ENCODE measurements at places on chromosomes 2 and 18.

- DNase-seq = no peak
Measured at GRCh38 chr2:40315683-40316082, 136.2 kb downstream of the SLC8A1 start.

- no peak for DNase-seq
Measured at GRCh38 chr2:123693836-123694235, 331.3 kb upstream of the CNTNAP5 start.

GRCh38 chr18:5463390-5463789 lies 80.4 kb downstream of the EPB41L3 start:
- no peak for DNase-seq

DNA sequence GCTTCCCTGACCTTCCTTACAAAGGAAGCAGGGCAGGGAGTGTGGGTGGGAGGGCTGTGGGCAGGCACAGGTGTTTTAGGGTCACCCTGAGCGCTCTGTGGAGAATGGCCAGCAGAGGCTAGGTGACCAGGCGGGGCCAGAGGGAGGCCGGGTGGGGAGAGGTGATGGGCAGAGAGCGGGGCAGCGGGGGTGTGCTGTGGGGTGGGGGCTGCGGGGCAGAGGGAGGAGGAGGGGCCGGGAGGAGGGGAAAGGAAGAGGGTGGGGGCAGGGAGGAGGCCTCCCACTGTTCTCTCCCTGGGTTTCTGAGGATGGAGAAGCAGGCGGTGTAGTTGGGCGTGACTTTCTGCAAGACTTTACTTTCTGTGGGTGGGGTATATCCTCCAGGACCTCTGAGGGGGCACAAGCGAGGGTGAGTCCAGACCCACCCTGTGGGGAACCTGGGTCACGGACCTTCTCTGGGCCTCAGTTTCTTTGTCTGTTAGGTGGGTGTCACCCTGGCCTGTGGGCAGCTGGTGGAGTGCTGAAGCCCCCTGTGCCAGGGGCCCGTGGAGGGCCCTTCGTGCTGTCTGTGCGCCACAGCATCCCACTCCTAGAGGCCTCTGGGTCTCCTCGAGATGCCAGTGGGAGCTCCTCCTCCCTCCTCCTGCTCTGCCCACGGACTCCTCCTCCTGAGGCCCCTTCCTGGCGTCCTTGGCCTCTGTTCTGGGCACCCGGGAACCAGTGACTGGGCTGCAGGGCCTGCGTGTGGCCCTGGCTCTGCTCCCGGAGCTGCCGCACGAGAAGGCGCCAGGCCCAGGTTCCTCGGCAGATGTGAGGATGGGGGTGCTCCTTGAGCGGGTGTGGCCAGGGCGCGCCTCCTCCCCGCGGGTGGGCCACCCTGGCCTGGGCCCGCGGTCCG lies 6.3 kb upstream of the NEU4 start:
- no peak for DNase-seq

DNA sequence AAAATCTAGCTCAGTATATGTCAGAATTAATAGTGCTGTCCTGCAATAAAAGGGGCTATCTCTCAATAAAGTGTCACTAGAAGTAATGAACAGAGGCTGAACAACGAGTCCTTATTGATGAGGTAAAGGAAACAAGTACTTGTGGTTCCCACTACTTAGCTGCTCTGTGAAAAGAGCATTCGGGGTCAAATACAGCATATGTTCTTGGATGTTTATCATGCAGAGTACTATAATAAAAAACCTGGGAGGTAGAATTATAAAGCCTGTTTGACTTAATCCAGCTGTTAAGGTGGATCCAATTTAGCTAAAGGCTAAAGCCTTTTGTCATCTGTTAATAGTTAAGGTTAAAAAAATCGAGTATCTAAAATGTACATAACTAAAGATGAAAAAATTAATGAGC lies 32.4 kb downstream of the SLC35F5 start:
- DNase-seq = no peak

DNA sequence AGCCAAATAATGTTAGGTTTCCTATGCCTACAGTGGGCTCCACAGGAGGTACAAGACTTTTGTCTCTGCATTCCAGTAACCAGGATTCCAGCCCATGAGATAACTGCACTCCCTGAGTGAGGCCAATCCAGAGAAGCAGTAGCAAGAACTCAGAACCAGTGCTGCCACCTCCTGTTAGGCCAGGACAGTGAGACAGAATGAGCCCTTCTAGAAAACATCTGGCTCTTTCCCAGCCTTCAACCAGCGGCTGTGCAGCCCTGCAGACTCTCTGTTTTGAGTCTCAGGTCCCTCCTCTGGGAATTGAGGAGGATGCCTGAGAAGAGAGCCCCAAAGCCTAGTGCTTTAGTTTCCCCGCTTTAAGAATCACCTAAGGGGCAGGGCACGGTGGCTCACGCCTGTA lies 44.2 kb downstream of the ARID5A start:
- DNase-seq = no peak

DNA sequence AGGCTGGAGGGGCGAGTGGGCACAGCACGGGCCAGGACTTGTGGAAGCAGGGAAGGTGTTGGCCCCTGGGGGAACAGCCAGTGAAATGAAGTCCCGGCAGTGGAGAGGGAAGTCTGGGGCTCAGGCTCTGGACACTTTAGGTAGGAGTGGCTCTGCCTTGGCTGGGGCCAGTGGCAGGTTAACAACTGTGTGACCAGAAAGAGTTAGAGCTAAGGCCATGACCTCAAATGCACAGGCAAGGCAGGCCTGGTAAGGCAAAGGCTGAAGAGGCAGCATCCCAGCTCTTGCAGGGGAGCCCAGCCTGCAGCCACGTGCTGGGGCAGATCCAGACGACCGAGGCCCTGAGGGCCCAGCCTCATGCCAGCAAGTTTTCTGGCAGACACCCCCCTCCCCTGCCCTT lies 21.5 kb downstream of the PCARE start:
- DNase-seq = no peak

DNA sequence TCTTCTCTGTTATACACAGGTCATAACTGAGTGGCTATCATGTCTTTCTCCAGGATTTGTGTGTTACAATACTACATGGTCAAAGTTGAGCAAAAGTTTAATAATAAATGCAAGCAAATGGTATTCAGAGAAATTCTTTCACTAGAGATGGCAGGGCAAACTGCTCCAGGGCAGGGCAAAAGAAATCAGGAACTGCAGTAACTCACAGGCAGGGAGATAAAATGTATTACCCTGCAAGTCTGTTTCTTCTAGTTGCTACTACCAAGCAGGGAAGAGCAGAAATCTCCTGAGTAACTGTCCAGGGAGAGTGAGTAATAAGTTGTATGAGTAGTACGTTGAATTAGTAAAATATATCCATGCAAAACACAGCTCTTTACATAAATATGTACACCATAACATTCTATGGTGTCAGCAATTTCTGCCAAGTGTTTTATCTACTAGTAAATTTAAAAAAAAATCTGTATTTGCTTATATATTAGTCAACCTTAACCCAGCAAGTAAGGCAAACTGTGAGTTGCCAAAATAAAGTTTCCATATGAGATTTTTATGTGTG lies 404.1 kb downstream of the ZEB2 start:
- DNase-seq = no peak

GRCh38 chr2:159936471-159936870 lies 125.9 kb downstream of the PLA2R1 start:
- DNase-seq = no peak

GRCh38 chr2:1636791-1637415 lies 107.4 kb downstream of the PXDN start:
- no peak for DNase-seq

DNA sequence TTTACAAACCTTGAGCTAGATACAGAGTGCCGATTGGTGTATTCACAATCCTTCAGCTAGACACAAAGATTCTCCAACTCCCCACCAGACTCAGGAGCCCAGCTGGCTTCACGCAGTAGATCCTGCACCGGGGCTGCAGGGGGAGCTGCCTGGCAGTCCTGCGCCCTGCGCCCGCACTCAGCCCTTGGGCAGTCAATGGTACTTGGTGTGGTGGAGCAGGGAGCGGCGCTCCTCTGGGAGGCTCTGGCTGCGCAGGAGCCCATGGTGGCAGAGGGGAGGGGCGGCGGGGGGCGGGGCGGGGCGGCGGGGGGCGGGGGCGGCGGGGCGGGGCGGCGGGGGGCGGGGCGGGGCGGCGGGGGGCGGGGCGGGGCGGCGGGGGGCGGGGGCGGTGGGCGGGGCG lies 923.4 kb downstream of the SOCS6 start:
- no peak for DNase-seq

DNA sequence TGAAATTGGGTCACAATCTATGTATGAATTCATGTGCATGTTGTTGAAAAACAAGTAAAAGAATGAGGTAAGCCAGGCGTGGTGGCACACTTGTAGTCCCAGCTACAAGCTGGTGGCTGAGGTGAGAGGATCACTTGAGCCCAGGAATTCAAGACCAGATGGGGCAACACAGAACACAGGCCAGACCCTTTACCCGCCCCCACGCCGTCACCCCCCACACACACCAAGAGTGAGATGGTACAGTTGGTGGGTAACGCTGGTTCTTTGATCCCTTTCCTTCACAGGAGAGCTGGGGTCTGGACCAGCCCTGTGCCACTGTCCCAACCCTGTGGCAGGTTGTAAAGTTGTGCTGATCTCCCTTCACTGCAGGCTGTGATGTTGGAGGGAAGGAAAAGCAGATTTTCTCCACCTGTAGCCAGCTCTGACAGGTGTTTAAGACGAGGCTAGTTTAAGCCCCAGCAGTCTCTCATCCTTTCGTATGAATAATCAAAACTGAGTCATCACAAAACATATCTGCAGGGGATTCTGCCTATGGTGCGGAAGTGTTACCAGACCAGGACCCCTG lies 13.6 kb downstream of the B3GNT2 start:
- no peak for DNase-seq

GRCh38 chr2:112519506-112519905 lies 22.8 kb upstream of the POLR1B start:
- DNase-seq = no peak

GRCh38 chr2:8548065-8548618 lies 133.7 kb upstream of the ID2 start:
- no peak for DNase-seq

GRCh38 chr18:61829108-61829507 lies 63.7 kb downstream of the RNF152 start:
- DNase-seq = no peak

DNA sequence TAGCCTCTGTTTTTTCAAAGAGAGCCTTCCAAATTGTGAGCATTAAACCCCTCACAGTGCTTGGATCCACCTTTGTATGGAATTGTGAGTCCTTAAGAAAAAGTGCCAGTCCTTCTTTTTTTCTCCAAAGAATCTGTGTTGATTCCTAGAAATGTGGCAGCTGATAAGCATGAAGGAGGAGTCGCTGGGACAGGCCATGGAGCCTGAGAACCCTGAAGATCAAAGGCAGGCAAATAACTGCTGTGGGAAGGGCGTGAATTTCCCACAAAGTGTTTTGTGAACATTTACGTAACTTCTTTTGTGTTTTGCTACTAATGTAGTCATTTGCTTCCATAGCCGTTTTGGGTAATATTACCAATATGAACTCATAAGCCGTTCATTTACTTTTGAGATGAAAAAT lies 27.7 kb upstream of the CHMP1B start:
- no peak for DNase-seq

- no peak for DNase-seq
Measured at GRCh38 chr18:58132595-58133261, 88.7 kb downstream of the NEDD4L start.

DNA sequence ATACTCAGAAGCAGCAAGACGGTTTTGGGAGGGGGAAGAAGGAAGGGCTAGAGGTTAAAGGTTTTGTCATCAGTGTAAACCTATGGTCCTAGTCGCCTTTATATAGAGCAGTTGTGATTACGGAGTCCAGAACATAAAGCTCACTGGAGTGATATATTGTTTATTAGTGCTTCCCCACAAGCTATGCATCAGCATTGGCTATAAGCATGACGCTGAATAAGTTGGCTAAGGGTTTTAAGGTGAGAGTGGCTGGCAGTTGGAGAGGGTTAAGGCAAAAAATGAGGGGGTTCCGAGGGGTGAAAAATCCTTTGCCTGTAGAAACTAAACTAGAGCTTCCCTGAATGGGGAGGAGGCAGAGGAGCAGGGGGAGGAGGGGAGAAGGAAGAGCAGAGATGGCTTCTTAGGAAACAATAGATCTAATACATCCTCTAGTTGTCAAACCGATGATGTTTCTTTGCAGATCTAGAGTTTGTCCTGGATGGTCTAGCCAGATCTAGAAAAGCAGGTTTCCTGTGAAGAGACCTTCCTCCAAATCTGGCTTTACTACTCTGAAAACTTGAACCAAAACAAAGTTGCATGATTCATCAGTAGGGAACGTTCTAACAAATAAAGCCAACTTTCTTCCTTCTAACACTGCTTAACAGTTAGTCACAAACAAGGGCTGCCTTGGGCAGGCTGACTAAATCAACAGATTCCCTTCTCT lies 2.5 kb downstream of the KLF7 start:
- DNase-seq = no peak

DNA sequence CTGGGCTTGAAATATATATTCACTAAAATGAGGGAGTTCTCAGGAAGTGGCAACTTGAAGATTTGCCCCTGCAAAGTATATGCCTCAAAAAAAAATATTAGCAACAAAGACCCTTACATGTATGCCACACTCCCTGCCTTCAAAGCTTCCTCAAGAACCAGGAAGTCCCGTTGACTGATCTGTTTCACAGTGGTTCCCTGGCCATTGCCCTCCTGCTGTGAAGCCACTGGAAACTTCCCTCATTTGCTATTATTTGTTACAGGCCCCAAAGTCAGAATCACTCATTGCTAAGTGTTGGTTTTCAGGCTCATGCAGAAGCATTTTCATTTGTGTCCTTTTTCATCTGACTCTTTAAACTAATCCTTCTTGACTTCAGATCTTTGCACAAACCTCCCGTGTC lies 421.5 kb downstream of the ZNF521 start:
- DNase-seq = no peak

DNA sequence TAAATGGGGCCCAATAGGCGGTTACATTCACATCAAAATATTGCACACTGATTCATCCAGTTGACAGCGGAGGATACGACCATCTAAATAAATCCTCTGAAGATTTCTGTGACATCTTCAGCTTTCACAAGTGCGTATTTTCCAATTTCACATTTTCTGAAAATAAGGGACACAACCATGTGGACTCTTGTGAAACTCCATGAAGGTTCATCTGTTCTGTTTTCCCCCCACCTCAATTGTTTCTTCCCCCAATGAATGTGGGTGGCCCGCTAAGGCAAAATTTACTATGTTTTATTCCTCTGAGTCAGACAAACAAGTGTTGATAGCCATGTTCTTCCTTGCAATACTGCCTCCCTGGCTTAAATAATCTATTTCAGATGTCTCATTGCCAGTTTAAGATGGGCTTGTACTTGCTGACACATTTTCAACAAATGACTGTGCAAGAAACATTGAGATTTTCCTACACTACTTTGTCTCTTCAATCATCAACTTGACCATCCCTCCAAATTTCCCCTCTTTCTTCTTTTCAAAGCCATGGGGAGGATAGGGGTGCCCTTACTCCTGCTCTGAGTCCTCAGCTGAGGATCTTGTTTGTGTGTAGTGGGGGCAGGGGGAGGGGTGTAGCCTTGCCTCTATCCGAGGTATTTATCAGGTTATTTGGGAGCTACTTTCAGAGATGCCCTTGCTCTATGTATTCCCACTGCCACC lies 78.2 kb downstream of the BCL11A start:
- DNase-seq = no peak

DNA sequence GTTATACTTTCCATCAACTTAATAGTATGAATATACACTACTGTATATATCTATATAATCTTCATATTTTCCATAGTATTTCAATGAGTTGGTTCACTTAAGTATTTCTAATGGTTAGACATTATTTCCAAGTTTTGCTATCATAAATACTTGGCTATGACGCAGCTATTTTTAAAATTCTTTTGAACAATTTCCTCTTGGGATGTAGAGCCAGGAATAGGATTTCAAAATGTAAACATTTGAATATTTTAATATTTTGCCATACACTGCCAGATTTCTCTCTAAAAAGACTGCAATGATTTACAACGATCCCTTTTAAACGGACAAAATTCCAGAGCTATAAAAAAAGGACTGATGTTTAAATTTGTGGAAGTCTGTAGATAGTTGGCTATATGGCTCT lies 95.6 kb downstream of the NUP35 start:
- no peak for DNase-seq

Data from stimulated activated CD8-positive, alpha-beta memory T cell treated with anti-CD3 and anti-CD28 coated beads, Interleukin-15, amount 100 ng/mL, for 4 hours (primary cell).